RPMI8226 (cell line): ENCODE measurements at places on chromosomes 11 and 22.

GRCh38 chr22:22037229-22037628 lies 54.6 kb upstream of the TOP3B start:
- DNase-seq: peak; percentile 53

- DNase-seq: no peak
These were observed 23.9 kb upstream of the CD44 start for GRCh38 chr11:35114906-35115687.

DNA sequence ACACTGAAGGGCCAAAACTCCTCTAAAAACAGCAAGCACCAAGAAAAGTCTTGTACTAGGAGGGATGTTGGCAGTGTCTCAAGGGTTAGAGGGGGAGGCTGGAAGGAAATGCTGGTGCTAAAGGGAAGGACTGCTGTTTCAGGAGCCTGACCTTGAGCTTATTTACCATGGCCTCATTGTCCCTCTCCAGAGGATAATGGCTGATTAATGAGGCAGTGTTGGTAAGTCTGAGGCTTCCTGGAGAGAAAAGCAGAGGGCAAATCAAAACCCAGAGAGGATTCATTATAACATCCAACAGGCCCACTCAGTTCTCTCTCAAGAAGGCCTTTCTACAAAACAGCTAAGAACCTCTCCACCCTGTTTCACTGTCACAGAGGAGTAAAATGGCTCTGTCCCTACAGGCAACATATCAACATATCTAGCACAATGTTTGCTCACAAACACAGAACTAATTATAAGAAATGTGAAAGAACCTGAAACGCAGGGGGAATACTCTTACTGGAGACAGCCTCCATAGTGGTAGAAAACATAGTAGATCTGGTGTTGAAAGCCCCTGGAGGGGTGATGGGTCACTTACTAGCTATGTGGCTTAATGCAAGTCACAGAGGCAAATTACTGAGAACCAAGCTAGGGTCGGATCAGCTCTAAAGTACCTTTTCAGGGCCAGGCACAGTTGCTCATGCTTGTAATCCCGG lies 31.4 kb downstream of the NUMA1 start:
- no peak for DNase-seq

DNA sequence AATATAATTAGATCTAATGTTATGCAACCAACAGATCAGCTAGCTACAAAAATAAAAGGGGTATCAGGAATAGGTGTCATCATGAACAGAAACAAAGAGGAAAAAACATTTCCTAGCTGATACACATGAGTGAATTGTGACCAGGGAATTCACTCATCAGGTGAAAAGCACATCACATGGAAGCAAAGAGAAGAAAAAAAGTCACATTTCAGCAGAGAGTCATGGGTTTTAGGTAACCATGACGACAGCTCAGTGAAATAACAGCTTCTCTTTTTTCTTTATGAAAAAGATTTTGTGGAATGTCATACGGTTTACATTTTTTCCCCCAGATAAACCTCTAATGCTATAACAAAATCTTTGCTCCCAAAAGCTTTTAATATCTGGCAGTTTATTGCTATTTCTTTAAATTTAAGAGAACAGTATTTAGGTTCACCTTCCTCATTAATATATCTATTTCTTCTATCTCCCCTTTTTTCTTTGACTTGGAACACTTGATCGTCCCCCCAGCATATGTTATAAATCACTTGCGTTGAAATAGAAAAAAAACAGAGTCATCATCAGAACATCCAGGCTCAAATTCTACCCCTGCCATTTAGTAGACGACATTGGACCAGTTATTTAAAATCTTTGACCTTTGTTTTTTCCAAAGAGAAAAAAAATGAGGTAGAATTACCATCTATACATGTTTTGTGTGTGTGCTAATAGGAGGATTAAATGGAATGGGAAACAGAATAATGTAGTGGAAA lies 5.3 kb downstream of the TYR start:
- no peak for DNase-seq

GRCh38 chr11:121933694-121934093 lies 182.3 kb downstream of the BLID start:
- no peak for DNase-seq

- no peak for DNase-seq
These were observed 3.9 kb upstream of the E2F8 start for GRCh38 chr11:19244621-19245020.

GRCh38 chr22:49936018-49936972 lies 17.9 kb downstream of the CRELD2 start:
- DNase-seq: peak; percentile 96

DNA sequence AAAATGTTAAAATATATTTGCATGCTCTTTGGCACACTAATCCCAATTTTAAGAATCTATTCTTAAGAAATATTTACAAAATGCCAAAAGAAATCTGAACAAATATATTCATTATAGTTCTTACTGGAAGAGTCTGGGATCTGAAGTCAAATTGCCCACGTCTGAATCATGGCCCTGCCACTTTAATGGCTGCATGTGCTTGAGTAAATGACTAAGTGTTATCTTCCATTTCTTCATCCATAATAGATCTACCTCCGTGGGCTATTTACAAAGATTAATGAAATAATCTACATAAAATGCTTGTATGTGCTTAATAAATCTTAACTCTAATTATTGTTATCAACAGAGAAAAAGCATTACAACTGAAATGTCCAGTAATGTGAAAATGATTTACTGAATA lies 24.5 kb upstream of the DKK3 start:
- DNase-seq: no peak

- no peak for DNase-seq
These were observed 339.0 kb downstream of the METTL15 start for GRCh38 chr11:28447226-28447625.
